Activated T-helper 1 cell treated with anti-CD3 and anti-CD28 coated beads, Interleukin-2, amount 50 U/mL, for 16 hours (primary cell): ENCODE measurements at places on chromosomes 4 and X.

DNA sequence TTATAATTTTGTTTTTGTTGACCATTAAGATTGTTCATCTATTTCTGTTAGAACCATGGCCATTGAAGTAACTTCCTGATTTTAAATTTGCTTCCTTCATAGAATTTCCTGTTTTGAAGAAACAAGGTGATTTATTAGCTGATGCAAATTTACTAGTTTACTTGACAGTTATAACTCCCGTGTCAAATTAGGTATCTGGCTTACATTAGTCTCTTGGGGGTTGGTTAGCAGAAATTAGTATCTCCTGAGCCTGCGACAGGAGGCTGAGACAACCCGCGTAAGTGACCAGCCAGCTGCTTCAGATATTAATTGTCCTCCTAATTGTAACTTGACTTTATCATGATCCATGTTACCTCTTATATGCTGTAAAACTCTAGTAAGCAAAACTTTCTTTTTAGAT lies 154.3 kb downstream of the CFAP299 start:
- no peak for DNase-seq

DNA sequence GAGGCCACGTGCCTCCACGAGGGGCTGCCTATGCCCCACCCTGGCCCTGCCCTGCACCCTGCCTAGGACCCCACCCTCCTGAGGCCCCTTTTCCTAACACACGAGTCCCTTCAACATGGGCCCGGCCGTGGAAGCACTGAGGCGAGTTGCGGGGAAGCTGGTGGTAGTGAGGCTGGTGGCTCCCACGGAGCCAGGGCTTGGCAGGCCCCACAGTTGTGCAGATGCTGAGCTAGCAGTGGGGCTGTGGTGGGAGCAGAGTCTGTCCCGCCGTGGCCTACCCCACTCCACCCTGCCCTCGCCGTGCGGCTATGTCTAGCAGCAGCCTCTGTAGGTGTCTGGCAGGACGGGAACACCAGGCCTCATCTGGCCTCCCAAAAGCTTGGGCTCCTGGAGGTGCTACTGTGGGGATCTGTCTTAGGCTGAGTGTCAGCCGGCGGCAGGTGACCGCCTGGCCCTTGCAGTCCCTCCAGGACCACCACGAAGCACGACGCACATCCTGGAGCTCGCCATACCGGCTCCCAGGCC lies 18.8 kb downstream of the TACC3 start:
- no peak for DNase-seq

GRCh38 chrX:43000121-43000520 lies 222.2 kb upstream of the PPP1R2C start:
- no peak for DNase-seq

GRCh38 chr4:93747220-93747619 lies 81.3 kb upstream of the ATOH1 start:
- DNase-seq: no peak
